ENCODE measurements at places on chromosomes 1 and 21.

- DNase-seq: no peak
Measured at GRCh38 chr1:170881268-170882265, 53.8 kb upstream of the MROH9 start.

- no peak for DNase-seq
Measured at GRCh38 chr1:173113015-173113741, 62.4 kb upstream of the TNFSF18 start.

DNA sequence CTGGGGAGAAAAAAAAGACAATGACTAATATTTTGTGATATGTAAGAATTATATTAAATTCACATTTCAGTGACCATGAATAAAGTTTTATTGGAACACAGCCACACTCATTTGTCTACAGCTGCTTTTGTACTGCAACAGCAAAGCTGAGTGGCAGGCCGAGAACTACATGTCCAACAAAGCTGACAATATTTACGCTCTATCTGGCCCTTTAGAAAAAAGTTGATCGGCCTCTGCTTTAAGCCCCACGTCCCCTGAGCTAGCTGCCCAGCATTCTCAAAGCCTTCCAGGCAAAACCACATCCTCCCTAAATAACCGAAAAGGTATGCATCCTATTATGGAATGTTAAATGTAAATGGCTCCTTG lies 8.6 kb downstream of the SLC2A1 start:
- no peak for DNase-seq

DNA sequence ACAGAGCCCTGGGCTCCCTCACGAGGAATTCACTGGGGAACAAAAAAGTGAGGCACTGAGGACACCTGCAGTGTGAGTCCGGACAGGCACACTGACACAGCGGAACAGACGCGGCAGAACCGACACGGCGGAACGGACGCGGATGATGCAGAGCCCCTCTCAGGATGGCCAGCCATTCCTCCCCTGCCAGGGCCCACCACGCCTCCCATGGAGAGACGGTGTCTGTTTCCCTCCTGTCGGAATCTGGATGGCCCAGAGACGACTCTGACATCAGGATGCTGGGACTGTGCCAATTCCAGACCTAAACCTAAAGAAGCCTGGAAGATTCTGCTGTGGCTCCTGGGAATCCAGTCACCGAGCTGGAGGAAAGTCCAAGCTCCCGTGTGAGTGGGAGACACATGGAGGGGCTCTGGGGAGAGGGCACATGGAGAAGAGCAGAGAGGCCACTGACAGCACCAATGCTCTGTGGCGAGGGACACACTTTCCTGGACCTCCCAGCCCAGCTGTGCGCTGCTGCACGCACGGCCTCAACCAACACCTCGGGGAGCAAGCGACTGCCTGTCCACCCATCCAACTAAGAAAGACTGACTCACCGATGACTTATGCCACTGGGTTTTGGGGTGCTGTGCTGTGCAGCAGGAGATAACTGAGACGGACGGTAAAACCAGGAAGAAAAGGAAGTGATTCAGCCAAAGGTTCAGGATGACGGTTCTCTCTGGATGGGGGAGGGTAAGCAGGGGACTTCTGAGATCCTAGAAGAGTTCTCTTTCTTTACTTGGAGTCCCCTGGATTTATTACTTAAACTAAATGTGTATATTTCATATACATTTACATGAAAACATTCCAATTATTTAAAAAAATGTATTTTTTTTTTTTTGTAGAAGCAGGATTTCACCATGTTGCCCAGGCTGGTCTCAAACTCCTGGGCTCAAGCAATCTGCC lies 23.3 kb downstream of the ZBTB17 start:
- DNase-seq: no peak

DNA sequence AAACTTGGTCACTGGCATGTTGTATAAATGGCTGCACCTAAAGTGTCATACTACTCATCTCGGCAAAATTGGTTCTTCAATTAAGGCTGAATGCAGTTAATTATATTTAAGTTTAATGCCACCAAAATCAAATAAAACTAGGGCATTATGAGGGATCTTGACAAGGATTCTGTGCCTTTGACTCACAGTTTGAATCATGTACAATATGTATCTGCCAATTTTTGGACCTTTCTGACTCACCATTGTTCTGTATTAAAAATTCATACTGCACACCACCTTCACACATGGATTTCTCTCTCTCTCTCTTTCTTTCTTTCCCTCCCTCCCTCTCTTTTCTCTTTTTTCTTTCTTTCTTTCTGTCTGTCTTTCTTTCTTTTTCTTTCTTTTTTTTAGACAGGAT lies 14.1 kb upstream of the STXBP3 start:
- DNase-seq: no peak

DNA sequence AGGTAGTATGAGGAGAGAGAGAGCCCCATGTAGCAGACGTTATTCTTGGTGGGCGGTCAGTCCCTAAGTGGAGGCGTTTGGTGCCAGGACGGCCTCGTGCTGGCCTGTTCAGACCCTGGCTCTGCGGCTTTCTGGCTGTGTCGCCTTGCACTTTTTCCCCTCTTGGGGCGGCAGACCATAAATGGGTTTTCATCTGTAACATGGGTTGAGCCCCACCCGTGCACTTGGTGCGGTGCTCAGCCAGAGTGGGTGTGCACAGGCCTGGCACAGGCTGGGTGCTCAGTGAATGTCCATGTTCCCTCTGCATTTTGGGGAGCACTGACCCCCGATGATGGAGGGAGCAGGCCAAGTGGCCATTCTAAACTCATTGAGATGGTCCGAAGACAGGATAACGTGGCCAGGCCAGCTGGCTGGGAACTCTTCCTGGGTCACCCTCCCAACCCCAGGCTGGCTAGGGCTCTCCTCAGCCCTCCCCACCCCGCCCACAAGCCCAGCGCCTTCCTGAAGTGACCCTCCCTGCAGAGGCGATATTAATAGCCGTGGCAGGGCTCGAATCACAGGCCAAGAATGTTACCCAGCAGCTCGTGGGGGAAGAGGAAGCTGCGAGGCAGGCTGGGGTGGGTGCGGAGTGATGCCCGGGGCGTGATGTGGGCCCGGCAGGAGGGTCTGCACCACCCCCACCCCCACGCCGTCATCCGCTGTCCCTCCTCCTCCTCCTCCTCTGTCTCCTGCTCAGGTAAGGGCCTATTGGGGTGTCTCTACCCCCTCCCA lies 78.5 kb downstream of the ARHGEF10L start:
- no peak for DNase-seq

GRCh38 chr21:22649246-22649645 lies 1651.0 kb downstream of the NCAM2 start:
- no peak for DNase-seq

- DNase-seq: peak; percentile 81
Measured at GRCh38 chr1:35894183-35894582, 11.2 kb downstream of the AGO1 start.

- DNase-seq: no peak
Measured at GRCh38 chr1:199362996-199363395, 664.5 kb upstream of the NR5A2 start.

DNA sequence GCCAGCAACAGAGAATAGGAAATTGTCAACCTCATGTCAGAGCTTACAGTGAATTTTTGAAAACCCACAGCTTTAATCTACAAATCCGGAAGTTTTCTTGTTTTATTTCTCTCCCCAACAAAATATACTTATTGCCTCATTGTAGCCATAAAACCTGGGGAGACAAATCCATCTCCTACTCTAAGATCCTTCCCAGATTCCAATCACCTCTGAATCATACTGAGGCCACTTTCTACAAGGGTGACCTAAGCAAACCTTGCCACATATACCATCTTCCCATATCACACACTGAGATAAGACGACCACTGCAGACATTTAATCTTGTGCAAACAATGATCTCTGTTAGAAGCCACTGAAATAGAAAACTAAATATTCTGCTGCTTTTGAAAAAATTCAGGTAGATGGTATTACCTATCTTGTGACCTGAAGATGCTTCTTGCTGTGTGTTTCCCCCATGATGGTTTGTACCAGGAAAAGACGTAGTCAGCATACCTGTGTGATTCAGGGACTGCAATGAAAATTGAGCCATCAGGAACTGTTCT lies 171.5 kb upstream of the DUSP10 start:
- DNase-seq: no peak

DNA sequence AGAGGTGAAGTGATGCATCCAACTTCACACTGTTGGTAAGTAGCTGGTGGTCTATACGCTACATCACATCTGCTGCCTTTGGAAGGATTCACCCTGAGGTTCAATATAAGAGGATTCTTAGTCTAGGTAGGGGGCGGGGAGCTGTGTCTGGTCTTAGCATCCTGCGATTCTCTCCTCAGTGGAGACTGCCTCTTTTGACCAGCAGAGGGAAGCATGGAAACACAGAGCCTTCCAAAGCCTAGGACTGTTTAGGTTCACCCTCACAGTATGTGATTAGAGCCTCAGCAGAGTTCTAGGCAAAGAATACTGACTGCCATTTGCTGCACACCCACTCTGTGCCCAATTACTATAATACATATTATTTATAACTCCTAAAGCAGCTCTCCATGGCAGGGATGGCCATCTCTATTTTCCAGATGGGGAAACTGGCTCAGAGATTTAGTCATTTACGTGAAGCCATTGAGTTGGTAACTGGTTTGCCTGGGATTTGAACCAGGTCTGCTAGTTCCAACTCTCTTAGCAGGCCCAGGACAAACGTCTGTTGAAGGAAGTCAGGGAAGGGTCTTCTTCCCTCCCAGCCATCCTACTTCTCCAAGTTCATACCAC lies 28.9 kb upstream of the EFCAB14 start:
- DNase-seq: no peak

DNA sequence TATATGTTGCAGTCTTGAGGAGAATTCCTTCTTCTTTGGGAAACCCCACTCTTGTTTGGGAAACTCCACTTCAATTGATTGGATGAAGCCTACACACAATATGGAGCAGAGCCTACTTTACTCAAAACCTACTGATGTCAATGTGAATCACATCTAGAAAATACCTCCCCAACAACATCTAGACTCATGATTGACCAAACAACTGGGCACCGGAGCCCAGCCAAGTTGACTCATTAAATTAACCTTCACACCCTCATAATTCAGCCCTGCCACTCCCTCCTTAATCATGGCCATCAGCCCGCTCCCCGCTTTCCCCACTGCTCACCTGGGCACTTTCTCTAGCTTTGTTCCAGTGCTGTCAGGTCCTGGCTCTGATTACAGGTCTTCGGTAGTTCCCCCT lies 208.1 kb upstream of the MAP1LC3C start:
- DNase-seq: no peak

GRCh38 chr1:212871976-212872375 lies 13.9 kb downstream of the FLVCR1 start:
- DNase-seq: no peak

DNA sequence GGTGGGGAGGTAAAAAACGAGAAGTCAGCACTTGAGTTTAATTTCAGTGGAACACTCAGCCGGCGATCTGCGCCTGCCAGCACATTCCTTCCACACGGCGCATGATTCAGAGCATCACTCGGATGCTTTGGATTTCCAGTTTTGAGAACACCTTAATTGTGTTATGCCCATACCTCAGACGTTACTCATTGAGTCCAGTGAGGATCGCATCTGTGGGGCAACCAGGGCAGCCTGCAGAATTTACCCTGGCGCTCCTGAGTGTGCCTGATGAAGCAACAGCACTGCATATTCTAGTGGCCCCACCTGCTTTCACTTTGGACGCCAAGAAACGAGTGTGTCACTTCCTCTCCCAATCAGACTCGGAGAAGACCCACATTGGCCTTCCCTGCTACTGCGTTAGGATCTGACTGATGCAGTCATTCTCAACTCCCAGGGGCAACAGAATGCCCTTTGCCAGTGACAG lies 19.9 kb downstream of the FAM89A start:
- no peak for DNase-seq

DNA sequence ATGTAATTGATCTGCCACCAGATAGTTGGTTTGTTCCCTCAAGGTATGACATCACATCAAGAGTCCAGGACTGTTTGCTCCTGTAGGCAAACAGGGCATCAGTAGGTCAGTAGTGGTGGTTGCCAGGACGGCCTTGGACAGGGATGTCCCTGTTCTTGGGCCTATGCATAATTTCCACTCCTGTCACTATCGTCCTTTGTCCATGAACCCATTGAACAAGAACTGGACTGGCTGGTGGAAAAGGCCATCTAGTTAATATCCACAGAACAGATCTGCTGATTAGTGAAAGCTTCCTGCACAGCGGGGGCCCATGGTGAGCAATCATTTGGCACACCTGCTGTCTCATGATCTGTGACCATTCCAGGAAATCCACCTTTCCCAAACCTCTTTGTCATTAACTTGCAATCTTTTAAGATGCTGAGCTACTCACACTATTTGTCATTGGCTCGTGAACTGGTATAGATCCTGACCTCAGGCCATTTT lies 12.4 kb upstream of the BSDC1 start:
- DNase-seq: no peak

DNA sequence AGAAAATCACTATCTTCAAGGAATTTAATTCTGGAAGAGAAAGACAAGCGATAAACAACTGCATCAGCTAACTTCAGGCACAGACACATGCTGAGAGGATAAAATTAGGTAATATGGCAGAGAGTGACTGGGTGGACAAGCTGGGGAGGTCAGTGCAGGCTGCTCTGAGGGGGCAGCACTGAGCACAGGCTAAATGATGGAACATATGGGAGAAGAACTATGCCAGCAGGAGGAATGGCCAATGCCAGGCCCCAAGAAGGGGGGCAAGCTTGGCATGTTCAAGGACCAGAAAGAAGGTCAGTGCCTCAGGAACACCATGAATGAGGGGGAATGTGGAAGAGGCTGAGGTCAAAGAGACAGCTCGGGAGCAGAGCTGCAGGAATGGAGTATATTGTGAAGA lies 190.7 kb upstream of the MAP1LC3C start:
- no peak for DNase-seq

- DNase-seq: no peak
Measured at GRCh38 chr1:158013840-158014730, 20.6 kb downstream of the KIRREL1 start.

GRCh38 chr1:29256979-29257804 lies 20.9 kb downstream of the PTPRU start:
- no peak for DNase-seq

GRCh38 chr21:45259206-45259840 lies 28.4 kb downstream of the POFUT2 start:
- DNase-seq: no peak

DNA sequence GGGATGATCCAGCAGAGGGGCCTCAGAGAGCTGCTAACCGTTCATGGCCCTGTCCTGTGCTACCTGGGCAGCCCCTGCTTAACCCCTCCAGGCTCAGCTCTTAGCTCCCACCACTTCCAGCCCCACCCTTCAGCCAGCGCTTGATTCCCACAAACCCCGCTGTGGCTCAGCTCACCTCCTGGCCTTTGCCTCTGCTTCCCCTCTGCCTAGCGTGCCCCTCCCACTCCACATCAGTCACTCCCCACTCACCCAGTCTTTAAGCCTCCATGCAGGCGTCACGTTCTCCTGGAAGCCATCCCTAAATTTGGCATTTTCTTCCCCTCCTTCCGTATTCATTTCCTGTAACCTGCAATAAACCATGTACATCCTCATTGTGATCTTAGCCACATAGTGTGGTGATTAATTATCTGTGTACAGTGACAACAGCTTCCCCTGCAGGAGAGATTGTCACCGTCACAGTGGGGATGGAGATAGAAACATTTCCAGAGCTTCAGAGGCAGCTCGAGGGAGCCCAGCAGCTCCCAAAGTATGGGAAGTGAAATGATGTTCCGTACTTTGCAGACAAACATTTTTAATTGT lies 65.5 kb downstream of the EPHB2 start:
- DNase-seq: no peak
